Ascending aorta (tissue), 2 donors: ENCODE measurements at places on chromosomes 1 and 21. TPM values are rescaled to one million over a fixed set of nuclear protein-coding genes. Genes with fewer than 3 reads are reported as not detected.

Gene CCDC181
- total RNA-seq = not detected

Gene ELF3
- 0.96 TPM for total RNA-seq

Gene MPL
- total RNA-seq = not detected

Gene TGFB2
- total RNA-seq = 9.9 TPM

Gene UCHL5
- 4.2 TPM for total RNA-seq

Gene HAPLN2
- 1.4 TPM for total RNA-seq

Gene GSTM1
- 89.4 TPM for total RNA-seq

Gene AMY1C
- not detected for total RNA-seq

Gene TMIGD3
- 2.4 TPM for total RNA-seq
